ENCODE measurements at places on chromosomes 4 and X.

- no peak for DNase-seq
Measured at GRCh38 chr4:13766761-13767540, 139.4 kb upstream of the BOD1L1 start.

DNA sequence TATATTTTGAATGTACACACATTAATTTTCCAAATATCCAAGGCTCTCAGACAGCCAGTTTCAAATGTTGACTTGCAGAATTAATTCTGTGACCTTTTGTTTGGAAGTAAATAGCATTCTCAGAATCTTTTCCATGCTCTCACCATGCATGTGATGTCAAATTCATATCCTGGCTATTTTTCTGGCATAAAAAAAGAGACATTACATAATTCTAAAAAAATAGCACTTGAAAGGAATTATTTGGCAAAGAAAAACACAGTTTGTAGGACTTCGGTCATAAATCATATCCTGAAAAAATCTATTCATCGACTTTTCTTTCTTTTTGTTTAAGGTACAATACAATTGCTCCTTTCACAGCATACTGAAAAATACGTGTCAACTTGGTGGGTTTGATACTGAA, 111.2 kb downstream of the GLRA3 start:
- no peak for DNase-seq

DNA sequence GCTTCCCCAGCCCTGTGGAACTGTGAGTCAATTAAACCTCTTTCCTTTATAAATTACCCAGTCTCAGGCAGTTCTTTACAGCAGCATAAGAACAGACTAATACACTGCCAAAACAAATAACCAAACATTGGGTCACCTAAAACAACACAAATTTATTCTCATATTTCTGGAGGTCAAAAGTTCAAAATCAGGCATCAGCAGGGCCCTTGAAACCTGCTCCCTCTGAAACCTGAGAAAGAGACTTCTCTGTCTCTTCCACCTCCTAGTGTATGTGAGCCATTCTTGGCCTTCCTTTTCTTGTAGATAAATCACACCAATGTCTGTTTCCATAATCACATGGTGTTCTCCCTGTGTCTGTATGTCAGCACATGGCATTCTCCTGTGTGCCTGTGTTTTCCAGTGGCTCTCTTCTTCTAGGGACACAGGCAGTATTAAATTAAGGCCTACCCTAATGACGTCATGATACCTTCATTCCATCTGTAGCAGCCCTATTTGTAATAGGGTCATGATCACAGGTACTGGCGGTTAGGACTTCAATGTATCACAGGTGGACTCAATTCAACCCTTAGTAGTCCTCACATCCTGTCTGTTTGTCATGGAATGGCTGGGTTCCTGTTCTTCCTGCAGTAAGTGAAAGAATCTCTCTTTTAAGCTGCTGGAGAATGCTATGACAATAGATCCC, 147.3 kb upstream of the CLNK start:
- no peak for DNase-seq

GRCh38 chr4:169852481-169852880, 94.7 kb upstream of the HPF1 start:
- no peak for DNase-seq

GRCh38 chrX:69151866-69152284, 13.4 kb downstream of the PJA1 start:
- no peak for DNase-seq

DNA sequence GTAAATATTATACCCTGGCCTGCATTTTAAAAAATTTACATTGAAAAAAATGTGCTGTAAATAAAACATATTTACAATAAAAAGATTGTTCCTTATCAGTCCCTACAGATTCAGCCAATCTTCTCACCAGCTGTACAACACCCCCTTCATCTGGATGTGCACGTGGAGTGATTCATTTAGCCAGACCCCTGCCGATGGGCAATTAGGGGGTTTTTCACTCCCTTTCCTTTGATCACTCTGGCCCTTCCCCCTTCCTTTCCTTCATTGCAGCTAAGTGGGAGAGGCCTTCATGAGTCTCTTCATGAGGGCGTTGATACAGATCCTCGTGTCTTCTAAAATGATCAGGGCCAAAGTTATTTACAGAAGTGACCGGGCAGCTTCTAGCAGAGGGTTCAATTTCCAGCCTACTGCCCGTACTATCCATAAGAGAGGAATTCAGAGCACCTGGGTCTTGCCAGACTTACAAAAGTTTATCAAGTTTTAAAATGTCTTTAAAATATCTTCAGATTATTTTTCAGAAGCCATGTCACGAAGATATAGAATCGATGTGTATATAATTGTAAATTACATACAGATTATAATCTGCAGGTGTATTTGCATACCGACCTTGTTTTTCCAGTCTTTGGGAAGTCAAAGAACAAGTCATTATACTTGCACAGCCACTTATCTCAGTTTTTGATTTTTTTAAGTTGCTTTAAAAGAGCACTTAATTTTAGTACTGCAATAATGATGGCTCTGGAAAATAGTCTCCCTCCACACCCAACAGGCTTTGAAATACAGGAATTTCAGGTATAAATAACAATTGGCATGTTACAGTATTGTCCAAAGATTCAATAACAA, 21.4 kb upstream of the RASL11B start:
- no peak for DNase-seq
